Stimulated activated CD4-positive, alpha-beta T cell treated with anti-CD3 and anti-CD28 coated beads, Interleukin-1b, Interleukin-23, amount 100 ng/mL, for 1 hour (primary cell): ENCODE measurements at places on chromosomes 2 and 18.

GRCh38 chr2:55810622-55811020 lies 113.0 kb downstream of the EFEMP1 start:
- DNase-seq, result no peak

DNA sequence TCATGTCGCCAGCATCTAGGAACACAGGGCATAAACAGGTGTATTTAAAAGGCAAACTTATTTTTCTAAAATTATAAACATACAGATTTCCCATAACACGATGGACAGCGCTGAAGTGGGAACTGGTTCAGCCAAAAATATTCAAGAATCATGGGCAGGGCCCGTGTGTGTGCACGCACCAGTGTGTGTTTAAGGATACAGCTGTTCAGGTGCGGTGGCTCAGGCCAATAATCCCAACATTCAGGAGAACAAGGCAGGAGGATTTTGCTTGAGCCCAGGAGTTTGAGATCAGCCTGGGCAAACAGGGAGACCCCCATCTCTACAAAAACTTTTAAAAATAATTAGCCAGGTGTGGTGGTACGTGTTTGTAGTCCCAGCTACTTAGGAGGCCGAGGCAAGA lies 288.6 kb upstream of the HDAC4 start:
- no peak for DNase-seq

DNA sequence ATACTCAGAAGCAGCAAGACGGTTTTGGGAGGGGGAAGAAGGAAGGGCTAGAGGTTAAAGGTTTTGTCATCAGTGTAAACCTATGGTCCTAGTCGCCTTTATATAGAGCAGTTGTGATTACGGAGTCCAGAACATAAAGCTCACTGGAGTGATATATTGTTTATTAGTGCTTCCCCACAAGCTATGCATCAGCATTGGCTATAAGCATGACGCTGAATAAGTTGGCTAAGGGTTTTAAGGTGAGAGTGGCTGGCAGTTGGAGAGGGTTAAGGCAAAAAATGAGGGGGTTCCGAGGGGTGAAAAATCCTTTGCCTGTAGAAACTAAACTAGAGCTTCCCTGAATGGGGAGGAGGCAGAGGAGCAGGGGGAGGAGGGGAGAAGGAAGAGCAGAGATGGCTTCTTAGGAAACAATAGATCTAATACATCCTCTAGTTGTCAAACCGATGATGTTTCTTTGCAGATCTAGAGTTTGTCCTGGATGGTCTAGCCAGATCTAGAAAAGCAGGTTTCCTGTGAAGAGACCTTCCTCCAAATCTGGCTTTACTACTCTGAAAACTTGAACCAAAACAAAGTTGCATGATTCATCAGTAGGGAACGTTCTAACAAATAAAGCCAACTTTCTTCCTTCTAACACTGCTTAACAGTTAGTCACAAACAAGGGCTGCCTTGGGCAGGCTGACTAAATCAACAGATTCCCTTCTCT lies 2.5 kb downstream of the KLF7 start:
- DNase-seq, result no peak

- no peak for DNase-seq
Observed at GRCh38 chr2:184363213-184363612, 235.1 kb upstream of the ZNF804A start.

- no peak for DNase-seq
Observed at GRCh38 chr2:112811276-112811831, 25.2 kb downstream of the IL1B start.

- no peak for DNase-seq
Observed at GRCh38 chr2:121210691-121211090, 74.3 kb downstream of the TFCP2L1 start.

DNA sequence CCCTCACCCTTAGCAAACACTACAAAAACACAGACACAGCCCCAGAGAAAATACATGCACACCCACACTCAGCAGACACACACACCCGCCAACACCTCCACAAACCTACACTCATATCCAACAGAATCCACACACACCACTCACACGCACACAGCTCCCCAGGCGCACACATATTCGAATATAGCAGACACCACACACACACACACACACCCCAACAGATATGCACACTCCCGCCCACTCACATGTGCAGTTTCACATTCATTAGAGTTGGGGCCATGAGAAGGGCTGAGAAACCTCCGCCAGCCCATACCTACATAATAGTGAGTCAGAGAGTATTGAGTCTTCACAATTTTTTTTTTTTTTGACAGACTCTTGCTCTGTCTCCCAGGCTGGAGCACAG lies 29.4 kb upstream of the NOTO start:
- peak; percentile 41 for DNase-seq

DNA sequence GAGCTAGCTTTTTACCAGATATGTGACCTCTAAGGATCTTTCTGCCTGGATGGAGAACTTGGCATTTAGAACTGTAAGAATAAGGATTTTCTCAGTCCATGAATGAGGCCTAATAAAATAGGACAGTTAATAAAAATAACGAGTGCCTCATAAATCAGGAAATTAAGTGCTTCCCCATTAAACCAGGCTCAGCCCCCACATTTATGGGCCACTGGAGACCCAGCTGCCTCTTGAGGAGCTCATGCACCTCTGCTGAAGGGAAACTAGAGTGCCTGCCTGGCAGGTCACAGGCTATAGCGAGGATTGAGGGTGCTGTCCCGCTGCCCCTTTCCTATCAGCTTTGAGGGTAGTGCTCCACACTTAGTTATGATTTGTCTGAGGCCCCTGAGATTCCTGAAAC lies 158.0 kb downstream of the ALK start:
- no peak for DNase-seq

GRCh38 chr2:45289997-45290709 lies 280.9 kb upstream of the SIX2 start:
- no peak for DNase-seq

DNA sequence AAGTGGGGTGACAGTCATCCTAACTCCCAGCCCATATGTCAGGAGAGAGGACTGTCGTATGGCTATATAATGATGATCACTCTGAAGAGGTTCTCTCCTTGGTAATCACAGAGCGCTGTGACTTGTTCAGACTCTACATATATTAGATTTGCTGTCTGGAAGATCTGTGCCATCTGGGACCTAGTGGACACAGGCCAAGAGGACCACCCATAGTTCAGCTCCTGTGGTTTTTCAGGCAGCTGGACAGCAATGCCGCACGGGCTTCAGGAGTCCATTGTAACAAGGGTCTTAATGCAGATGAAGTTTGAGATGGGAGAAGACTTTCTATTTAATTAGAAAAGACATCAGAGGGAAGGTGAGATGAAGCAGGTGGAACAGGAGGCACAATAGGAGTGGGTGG lies 40.1 kb upstream of the EPHA4 start:
- no peak for DNase-seq

DNA sequence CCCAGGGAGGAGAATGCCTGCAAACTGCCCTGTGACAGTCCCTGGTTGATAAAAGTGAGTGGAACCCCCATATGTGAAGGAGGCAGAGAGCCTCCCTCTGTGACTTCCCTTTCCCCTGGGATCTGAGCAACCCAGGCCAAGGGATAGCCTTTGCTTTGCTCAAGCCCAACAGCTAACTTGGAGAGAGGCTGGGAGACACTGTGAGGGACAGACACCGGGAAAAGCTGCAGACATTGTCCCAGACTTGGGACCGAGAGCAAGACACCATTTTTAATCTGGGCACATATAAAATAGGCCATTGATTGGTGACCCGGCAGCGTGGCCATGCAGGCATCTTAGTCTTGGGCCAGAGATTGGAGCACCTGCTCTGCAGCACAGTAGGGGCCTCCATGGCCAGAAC lies 96.1 kb upstream of the SALL3 start:
- DNase-seq, result no peak

GRCh38 chr2:54574860-54575247 lies 118.7 kb downstream of the SPTBN1 start:
- no peak for DNase-seq

DNA sequence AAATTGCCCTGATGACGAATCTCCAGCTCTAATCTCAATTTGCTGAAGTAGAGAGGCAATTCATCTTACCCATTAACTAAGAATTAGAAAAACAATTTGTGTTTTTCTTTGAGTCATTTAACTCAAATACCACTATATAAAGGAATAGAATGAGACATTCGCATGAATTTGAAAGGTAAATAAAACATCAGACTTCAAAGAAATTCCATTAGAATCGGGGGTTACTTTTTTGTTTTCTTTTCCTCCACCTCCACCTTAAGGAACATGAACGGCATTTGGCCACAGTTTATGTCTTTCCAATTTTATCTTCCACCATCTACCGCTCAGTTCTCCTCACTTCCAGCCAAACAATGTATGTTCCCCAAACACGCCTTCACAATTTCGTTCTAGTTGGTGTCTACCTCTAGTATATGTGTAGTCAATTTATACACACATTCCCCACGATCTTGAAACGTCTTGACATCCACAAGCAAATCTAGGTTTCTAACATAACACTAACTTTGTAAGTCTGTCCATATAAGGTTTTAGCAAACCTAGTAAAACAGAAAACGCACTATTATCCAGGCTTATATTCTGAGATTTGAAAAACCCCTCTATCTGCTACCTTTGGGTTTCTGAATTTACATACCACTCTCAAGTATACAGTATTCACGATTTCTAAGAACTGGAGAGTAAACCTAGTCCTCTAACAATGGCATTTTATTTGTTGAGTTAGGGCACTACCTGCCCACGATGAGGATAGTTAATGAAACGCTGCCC lies 1.2 kb upstream of the SMCHD1 start:
- no peak for DNase-seq

DNA sequence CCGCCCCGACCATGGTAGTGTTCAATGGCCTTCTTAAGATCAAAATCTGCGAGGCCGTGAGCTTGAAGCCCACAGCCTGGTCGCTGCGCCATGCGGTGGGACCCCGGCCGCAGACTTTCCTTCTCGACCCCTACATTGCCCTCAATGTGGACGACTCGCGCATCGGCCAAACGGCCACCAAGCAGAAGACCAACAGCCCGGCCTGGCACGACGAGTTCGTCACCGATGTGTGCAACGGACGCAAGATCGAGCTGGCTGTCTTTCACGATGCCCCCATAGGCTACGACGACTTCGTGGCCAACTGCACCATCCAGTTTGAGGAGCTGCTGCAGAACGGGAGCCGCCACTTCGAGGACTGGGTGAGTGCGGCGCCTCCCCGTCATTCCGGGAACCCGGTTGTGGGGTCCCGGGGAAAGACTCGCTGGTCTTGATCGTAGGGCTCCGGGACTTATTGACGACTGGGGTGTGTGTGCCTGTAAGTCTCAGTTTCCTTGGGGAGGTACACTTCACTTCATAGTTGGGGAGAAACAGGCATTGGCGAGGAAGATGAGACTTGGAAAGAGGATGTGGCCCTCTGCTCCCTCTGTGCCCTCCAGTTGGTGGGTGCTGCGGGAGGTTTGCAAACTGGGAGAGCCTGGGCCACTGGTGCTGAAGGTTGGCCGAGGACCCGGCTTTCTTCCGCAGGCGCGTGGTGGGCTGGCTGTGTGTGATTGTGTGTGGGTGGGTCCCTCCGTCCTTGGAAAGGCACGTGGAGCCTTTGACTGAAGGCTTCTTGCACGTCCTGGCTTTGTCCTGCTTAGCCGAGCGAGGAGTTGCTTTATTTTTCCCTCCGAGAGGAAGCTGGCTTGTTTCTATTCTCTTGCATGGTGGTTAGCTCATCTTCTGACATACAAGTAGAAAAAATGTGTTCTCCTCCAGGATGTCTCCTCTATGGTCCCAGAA lies 886 bp downstream of the PRKCE start:
- no peak for DNase-seq

GRCh38 chr2:105381101-105381668 lies 17.7 kb downstream of the FHL2 start:
- no peak for DNase-seq

DNA sequence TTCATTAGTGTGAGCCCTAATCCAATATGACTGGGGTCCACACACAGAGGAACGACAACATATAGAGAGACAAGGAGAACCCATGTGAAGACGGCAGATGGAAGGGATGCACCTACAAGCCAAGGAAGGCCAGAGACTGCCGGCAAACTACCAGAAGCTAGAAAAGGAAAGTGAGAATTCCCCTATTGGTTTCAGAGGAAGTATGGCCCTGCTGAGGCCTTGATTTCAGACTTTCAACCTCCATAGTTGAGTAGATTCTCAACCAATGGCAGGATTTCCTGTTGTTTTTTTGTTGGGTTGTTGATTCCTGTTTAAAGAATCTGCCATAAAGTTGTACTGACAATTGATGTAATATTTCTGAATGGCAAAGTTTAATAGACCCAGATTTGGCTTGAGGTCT lies 241.5 kb downstream of the SATB2 start:
- DNase-seq, result no peak

GRCh38 chr2:84878896-84879583 lies 1.8 kb downstream of the TRABD2A start:
- no peak for DNase-seq

GRCh38 chr2:23513245-23513871 lies 128.4 kb downstream of the KLHL29 start:
- DNase-seq, result no peak

DNA sequence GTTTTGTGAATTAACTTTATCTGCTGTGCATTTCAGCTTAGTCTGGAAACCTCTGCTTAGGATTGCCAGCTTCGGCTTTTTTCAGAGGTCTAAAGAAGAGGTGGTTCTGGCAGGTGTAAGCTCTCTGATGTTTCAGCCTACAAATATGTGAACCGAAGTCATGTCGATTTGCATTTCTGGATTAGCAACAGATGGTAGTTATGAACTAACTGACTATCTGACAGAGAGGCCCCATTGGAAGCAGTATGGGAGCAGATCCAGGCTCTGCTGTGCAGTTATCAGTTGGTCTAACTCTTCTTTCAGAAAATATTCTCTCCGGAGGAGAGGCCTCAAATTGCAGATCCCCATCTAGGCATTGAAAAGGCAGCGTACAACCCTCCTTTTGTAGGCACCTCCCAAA lies 32.7 kb upstream of the SPRED2 start:
- no peak for DNase-seq

- no peak for DNase-seq
Observed at GRCh38 chr2:37156071-37156856, 516 bp downstream of the EIF2AK2 start.

DNA sequence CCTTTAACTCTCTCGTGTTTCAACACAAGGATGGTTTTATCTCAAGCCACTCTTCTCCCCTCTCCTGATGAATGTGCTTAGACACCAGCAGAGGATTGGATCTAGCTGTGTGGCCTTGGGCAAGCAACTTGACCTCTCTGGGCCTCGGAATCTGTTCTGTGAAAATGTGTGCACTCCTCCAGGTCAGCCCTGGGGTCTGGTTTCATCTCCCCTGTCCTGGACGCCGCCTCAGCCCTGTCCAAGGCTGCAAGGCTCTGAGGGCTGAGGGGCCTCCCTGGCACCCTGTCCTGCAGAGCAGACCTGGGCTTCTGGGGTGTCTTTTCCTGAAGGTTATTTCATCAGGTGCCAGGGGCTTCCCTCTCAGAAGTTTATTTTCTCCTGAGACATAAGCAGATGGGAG lies 28.5 kb downstream of the CNDP1 start:
- DNase-seq, result no peak

GRCh38 chr2:26485099-26485498 lies 7.2 kb upstream of the OTOF start:
- DNase-seq, result no peak

- DNase-seq, result no peak
Observed at GRCh38 chr2:85257359-85257969, 70.3 kb downstream of the TGOLN2 start.

GRCh38 chr2:210086292-210086691 lies 83.9 kb downstream of the RPE start:
- no peak for DNase-seq

- DNase-seq, result no peak
Observed at GRCh38 chr18:34691614-34692013, 18.5 kb upstream of the DTNA start.

- no peak for DNase-seq
Observed at GRCh38 chr2:46383113-46383395, 85.8 kb downstream of the EPAS1 start.
